ENCODE measurements at places on chromosomes 3 and 15. TPM values are rescaled to one million over a fixed set of nuclear protein-coding genes. Genes with fewer than 3 reads are reported as not detected.
A peak's percentile ranks its signal among the peaks of the same experiment; 100 is the strongest.

Gene KNG1
- 8.7 TPM for total RNA-seq

Gene GHSR
- not detected for total RNA-seq

DNA sequence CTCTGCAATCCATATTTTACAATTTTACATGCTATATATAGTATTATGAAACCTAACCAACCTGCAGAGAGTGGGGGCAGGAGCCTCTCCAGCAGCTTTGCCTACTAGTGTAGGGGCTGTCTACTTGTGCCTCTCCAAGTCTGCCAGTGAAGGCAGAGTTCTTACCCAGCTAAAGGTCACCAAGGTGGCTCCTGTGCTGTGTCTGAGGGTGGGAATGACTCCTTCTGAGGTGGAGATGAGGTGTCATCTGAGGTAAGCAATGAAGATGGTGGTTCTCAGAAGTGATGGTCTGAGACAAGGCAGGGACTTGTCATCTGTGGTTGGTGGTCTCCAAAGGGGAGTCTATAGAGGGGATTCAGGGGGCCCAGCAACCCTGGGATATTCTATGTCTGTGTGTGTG lies 47.5 kb downstream of the SACM1L start:
- no peak for DNase-seq

- DNase-seq, result no peak
These were observed 48.0 kb downstream of the EEFSEC start for GRCh38 chr3:128201158-128201755.

DNA sequence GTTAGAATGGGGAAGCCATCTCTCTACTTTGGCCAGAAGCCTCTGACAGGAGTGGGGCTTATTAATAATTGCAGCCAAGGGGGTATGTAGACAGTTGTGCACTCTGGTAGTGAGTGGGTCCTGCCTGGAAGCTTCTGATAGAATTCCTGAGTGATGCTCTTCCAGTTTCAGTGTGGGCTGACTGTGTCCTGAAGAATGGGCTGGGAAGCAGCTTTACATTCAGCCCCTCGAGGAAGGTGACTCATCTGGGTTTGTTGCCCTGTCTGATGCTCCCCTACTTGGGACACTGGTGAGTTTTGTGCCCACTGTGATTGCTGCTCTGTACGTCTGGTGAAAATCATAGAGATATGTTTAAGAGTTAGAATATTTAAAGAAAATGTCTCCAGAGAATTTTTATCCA lies 444.7 kb upstream of the RBMS3 start:
- DNase-seq, result no peak

DNA sequence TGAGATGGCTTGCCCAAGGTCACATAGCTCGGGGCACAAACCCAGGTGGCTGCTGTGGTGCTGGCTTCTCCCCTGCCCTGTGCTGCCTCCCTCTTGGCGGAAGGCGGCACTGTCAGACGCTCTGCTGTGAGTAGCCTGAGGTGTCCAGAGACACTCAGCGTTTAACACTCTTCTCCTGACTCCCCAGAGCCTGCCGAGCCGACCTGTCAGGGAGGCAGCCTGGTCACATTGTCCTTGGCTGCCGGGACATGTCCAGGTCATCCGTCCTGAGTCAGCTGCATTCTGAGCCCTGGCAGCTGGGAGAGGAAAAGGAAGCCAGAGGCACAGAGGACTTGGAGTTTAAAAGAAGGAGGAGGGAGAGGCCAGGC lies 4.7 kb downstream of the LMAN1L start:
- DNase-seq, result no peak

DNA sequence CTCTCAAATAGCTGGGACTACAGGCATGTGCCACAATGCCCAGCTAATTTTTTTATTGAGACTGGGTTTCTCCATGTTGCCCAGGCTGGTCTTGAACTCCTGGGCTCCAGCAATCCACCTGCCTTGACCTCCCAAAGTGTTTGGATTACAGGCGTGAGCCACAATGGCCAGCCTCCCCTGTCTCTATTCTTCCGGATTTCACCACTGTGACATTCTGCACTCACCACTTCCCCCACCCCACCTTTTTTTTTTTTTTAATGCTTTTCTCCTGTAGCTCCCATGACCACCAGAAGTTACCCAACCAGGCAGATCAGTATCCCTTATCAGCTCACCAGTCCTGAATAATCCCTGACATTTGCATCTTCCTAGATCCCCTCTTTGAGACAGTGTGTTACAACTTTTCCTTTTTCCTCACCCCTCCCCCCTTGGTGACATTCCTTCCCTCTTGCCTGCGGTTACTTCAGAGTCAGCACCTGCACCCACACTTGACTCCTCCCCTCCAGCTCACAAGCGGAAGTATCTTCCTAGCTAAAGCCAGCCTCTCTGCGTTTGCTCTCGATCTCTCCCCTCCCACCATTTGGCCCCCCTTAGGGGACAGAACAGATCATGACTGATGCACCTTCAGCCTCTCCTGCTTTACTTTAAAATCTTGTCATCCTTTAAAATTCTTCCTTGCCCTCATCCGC lies 13.5 kb upstream of the ZNF592 start:
- peak; percentile 90 for DNase-seq

DNA sequence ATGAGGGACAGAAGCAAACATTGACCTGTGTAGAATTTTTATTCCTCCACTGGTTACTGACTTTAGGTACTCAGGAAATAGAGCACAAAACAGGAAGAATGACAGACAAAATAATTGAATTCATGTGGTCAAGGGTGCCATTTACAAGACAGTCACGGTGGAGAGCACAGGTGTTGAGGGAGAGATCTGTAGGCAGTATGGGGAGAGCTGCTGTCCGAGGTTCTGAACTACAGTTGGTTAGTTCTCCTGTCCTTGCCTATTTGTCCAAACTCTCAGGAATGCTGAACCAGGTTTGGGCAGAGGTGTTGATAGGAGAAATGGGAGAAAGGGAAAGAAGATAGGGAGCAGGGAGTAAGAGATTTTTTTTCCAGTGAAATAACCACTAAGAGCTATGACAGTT lies 178.5 kb upstream of the ZBTB20 start:
- DNase-seq, result peak; percentile 39

DNA sequence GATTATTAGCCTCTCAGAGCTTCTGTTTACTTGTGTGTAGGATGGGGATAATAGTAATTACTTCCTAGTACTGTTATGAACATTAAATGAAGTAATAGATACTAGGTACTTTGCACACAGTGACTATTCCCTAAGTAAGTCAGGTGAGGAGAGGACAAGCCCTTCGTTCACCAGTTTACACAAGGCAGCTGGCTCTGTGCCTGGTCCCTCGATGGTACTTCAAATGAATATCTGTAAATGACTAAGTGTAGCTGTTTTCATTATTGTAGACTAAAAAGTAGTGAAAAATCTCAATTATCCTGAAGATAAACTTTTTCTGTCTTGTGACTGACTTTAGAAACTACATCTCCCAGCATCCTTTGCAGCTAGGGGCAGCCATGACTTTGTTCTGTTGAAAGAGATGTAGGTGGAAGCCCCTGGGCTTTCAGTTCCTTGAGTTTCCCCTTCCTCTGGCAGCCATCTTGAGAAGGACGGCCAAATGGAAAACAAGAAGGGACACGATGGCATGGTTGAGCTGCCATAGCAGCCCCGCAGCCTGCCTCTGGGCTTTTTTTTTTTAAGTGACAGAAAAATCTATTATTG lies 11.7 kb upstream of the WNT7A start:
- DNase-seq, result no peak

Data from kidney (tissue), 22 donors.